ENCODE measurements at places on chromosomes 1 and 21. TPM values are rescaled to one million over a fixed set of nuclear protein-coding genes. Genes with fewer than 3 reads are reported as not detected.

Gene EXOC8
- 13.8 TPM for total RNA-seq

Gene FCRL2
- total RNA-seq, result 0.37 TPM

Gene GBP6
- total RNA-seq, result not detected

Gene USP33
- total RNA-seq, result 50.9 TPM

Gene FAM72B
- 0.32 TPM for total RNA-seq

Gene CHIA
- total RNA-seq, result not detected

Gene CYP4A22
- total RNA-seq, result not detected

Gene C1QB
- total RNA-seq, result 62.9 TPM

Gene SNRPE
- 30.2 TPM for total RNA-seq

Gene FHAD1
- total RNA-seq, result not detected

Gene NFASC
- 11.3 TPM for total RNA-seq

DNA sequence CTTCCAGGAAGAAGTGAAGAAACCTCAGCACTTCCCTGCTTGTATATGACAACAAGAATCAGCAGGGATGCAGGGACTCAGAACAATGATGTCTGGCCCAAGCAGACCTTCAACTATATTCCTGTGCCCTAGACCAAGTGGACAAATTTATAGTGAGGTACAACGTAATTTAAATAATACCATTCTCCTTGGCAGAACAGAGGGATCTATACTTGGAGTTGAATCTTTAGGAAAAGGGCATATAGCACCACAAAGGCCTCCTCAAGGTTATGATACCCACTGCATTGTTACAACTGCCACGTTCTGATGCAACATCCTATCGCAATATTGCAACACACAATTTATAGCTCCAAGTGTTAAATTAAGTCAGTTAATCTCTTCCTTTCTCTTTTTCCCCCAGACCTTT is 29.1 kb upstream of the GFI1 start:
- no peak for DNase-seq

GRCh38 chr1:38193040-38193439 is 146.4 kb upstream of the POU3F1 start:
- DNase-seq, result no peak

GRCh38 chr1:110783292-110783918 is 89.5 kb upstream of the CD53 start:
- peak; percentile 27 for DNase-seq

- DNase-seq, result no peak
Observed at GRCh38 chr1:168375566-168376300, 95.1 kb downstream of the TBX19 start.

- DNase-seq, result no peak
Observed at GRCh38 chr1:164891615-164892014, 332.6 kb downstream of the PBX1 start.

DNA sequence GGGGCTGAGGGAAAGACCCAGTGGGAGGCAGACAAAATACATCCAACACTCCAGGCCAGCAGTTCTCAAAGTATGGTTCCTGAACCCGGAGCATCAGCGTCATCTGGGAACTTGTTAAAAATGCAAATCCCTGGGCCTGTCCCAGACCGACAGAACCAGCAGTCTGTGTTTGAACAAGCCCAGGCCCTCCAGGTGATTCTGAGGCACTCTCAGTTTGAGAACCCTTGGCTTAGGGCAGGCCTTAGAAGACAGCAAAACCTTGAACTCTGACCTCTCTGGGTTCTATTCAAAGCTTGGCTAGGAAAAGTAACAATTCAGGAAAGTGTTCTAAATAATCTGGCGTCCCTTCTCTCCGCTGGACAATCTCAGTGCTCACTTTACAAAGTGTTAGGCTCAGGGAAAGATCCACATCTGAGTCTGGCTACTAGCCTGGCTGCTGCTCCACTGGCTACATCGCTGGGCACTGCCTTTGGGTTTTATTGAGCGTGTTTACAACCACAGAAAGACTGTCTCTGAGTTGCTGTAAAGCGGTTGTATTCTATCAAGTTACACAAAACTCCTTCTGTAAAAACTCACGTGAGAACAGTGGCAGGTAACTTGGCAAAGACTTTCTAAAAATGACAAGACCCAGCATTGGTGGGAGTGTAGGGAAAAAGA is 166.1 kb downstream of the HIVEP3 start:
- no peak for DNase-seq

DNA sequence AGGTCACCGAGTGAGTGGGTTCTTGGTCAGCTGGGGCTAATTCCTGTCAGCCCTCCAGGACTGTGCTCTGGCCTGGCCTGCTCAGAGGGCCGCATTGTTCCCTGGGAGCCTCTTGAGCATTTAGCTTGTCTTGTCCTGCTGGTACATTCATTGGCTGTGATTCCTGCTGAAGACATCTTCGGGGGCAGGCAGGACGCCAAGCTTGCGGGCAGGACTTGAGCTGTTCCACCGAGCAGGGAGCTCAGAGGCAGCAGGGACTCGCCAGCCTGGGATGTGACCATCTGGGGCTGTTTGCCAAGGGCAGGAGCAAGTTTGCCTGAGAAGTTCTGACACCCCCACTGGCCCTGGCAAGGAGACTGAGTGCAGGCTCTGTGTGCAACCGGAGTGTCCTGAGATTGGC is 7.0 kb upstream of the SLC26A9 start:
- peak; percentile 10 for DNase-seq

DNA sequence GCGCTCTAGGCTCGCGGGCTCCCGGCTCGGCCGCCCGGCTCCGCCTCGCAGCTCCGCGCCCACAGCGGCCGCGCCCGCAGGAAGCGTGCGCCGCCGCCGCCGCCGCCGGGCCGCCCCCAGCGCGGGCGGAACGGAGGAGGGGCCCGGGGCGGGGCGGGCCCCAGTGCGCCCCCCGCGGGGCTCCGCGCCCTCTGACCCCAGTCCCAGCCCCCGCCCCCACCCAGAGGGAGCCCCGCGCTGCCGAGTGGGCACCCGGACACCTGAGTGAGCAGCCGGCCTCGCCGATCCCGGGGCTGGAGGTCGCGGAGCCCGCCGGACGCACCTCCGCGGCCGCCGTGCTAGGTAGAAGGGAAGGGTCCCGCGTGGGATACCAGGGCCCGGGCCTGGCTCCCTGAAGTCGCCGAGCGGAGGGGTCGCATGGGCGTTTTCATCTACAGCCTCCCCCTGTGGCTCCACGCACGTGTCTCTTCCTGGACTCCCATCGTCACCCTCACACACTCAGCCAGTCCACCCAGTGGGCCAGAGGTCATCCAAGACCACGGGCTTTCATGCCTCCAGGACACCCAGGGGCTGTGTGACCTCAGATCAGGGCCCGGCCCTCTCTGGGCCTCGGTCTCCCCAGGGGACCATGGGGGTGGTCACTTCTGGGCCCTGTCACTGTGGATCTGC is at the start of gene SDC3:
Gene SDC3, minus strand, starts transcription at position 63 of the 669 bp plus-strand sequence. CDS start 172 bp downstream, outside the sequence.
- DNase-seq, result peak; percentile 27

GRCh38 chr1:219189021-219189824 is 15.5 kb downstream of the LYPLAL1 start:
- DNase-seq, result no peak

GRCh38 chr1:226676381-226676780 is 62.7 kb downstream of the ITPKB start:
- no peak for DNase-seq

GRCh38 chr1:200909071-200909470 is 14.4 kb downstream of the INAVA start:
- no peak for DNase-seq

GRCh38 chr21:39850333-39850732 is 16.9 kb upstream of the PCP4 start:
- DNase-seq, result no peak

DNA sequence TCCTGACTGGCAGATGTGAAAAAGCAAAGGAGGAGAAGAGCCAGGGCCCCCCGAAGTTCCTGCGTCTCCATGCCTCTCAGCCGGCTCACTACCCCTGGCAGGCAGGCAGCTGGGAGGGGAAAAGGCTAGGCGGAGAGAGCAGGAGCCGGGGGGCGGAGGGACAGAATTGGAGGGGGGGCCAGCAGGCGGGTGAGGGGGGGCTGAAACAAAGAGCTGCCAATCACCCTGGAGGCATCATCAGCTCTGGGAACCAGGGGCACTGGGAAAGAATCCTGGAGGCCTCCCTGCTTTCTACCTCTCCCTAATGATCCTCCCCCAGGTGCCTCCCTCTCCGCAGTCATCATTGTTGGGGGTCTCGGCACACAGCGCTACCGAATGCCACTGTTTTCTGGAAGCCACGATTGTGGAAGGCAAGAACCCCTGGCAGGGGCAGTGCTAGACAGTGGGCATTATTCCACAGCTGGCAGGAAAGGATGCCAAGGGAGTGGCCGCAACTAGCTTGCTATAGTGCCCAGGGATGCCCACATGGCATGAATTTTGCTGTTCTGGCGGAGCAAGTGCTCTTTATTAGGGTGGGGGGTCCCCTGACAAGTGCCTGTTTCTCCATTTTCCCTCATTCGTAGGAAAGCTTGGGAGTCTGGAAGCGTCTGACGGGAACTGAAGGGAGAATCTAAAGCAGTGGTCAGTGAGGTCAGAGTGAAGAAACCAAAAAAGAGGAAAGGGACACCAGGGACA is at the start of gene THBS3:
Gene THBS3, minus strand, starts transcription at position 92 of the 735 bp plus-strand sequence. Its CDS starts 21 bp downstream, at position 71.
- DNase-seq, result no peak

- DNase-seq, result no peak
Observed at GRCh38 chr21:18222346-18222745, 22.3 kb upstream of the CHODL start.

DNA sequence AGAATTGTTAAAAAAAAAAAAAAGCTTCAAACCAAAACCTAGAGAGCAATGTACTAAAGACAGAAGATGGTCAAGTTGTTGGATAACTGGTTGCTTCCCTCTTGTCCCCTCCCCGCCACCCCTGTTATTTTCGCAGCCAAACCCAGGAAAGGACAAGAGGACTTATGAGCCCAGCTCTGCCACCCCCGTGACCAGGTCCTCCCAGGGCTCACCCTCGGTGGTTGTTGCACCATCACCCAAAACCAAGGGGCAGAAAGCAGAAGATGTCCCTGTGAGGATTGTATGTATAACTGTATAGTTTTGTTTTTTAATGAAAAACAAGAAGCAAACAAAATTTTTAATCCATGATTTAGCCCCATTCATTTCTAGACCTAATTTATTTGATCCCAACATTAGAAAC is 69.4 kb downstream of the VPS26C start:
- DNase-seq, result no peak

DNA sequence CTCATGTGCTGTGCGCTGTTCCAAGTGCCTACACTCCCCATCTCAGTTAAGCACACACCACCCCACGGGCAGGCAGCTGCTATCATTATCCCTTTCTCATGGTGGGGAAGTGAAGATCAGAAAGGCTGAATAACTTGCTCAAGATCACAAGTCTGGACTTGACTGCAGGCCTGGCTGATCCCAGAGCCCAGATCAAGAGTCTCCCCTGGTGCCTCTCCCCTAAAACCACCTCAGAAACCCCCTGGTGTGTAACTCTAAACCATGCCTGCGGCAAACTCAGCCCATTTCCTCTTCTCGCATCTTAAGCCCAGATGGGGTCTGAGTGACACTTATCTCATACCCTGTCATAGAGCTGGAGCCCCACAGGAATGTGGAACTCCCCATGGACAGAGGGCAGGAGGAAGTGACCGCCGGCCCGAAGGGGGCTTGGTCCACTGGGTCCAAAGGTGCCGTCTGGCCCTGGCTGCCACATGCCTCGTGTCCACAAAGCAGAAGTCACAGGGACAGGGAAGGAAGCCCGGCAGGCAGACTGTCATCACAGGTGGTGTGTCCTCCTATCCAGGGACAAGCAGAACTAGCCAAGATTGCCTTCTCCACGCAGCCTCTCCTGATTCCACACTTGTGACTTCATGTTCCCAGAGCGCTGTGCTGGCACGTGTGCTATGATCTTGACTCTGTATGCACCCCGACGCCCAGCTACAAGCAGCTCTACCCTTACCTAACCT is 92.1 kb downstream of the SYF2 start:
- DNase-seq, result no peak

DNA sequence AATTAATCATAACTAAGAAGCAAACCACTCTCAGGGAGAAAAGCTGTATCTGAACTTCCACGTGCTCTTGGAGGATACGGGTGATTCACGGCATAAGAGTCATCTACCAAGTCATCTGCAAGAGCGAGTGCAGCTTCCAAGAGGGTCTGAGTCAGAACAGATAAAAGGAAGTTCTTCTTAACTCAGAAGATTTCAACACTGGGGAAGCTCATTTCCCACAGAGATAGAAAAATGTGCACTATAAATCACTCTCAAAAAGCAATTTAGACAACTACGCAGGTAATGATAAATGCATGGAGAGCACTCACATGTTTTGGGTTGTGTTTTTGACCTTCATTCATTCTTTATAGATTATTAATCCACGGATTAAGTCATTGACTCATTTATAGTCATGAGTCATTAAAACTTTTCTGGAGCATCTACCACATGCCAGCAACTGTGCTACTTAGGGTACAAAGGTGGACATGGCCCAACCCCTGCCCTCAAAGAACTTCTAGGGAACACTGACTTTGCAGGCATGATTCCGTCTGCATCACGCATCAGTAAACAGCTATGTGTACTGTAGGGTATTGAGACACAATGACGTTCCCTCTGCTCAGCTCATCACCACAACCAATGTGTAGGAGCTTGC is 20.8 kb downstream of the KCNJ15 start:
- DNase-seq, result no peak

GRCh38 chr1:199843861-199844260 is 183.6 kb upstream of the NR5A2 start:
- DNase-seq, result no peak

DNA sequence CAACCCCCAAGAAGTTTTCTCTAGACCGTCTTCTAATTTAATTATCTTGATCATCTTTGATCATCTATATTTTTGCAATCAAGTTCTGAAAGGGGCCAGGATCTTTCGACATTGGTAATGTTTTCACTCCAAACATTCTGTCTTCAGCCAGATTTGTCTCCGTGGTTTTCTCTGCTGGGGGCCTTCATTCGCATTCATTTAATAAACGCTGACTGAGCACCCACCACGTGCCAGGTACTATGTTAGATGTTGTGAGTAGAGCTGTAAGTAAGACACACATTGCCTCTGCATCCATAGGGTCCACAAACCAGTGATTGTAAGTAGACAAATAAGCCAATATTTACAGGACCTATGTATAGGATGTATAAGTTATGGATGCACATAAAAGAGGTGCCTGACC is 134.5 kb upstream of the MROH9 start:
- no peak for DNase-seq

DNA sequence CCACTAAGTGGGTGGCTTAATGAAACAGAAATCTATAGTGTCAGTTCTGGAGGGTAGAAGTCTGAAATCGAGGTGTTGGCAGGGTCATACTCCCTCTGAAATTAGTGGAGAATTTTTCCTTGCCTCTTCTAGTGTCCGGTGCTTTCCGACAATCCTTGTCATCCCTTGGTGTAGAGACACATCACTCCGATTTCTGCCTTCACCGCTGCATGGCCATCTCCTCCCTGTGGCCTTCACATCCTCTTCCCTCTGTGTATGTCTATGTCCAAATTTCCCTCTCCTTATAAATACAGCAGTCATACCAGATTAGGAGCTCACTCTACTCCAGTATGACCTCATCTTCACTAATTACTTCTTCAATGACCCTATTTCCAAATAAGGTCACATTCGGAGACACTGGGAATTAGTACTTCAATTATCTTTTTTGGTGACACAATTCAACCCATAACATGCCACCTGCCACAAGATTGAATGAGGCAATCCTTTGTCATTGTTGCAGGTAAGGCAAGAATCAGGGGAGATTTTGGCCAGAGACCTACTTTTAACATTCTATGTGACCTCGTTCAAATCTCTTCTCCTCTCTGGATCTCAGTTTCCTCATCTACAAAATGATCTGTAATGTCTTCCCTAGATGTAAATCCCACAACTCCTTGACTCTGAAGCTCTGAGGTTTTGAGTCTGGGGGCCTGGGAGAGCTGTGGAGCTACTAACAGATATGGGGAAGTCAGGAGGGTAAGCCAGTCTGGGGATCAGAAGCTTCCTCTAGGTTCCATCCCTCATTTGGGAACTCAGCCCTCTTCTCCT is 16.1 kb downstream of the NAV1 start:
- DNase-seq, result no peak

GRCh38 chr1:115411371-115412063 is 73.5 kb upstream of the NGF start:
- no peak for DNase-seq

- DNase-seq, result no peak
Observed at GRCh38 chr1:94773296-94773809, 46.8 kb upstream of the SLC44A3 start.

Measured in transverse colon (tissue), 4 donors.